ENCODE measurements at places on chromosomes 6 and 20.

DNA sequence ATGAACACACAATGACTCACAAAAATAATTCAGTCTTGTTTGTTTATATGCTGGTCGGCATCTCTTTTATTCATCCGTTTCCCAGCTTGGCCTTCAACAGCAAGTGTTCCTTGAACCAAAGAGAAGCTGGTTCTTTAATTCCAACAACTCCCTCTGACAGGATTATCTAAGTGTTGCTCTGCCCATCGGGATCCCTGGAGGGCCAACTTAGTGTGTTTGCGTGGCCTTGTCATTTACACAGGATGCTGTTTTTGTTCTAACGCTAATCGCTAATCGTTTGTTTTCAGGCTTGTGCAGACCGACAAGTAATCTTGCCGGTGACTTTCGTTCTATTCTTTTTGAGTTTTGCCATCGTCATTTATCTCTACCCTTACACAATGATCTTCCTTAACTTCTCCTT, 267.4 kb upstream of the EXOC2 start:
- DNase-seq = no peak

DNA sequence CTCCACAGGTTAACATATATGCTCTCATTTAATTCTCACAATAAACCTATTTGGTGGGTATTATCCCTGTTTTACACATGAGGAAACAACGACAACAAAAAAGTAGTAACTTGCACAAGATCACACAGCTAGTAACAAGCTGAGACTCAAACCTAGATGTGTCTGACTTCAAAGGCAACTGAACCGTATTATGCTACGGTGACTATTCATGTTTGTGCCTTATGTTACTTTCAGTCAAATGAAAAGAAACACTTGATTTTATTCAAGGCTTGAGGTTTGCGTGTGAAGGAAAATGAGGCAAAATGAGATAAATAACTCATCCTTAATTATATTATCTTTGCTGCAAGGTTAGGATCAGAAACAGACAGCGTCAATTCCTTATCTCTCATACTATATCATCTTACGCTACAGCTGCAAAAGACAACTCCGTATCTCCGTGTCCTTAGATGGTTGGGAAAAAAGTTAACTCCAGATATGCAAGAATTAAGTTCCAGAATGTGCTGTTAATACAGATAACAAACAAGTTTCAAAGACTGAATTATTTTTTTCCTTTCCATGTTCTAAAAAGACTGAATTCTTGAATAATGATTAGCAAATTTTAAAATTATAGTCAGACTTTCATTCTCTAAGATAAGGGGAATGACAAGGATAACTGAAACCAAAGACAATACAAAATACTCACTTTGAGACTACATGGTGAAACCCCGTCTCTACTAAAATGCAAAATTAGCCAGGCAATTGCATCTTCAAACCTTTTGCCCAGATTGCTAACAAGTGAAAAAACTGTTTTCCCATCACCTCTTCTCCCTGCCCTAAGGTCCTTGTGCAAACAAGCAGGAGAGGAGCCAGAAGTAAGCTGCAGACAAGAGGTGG, 27.8 kb downstream of the STAU1 start:
- no peak for DNase-seq

DNA sequence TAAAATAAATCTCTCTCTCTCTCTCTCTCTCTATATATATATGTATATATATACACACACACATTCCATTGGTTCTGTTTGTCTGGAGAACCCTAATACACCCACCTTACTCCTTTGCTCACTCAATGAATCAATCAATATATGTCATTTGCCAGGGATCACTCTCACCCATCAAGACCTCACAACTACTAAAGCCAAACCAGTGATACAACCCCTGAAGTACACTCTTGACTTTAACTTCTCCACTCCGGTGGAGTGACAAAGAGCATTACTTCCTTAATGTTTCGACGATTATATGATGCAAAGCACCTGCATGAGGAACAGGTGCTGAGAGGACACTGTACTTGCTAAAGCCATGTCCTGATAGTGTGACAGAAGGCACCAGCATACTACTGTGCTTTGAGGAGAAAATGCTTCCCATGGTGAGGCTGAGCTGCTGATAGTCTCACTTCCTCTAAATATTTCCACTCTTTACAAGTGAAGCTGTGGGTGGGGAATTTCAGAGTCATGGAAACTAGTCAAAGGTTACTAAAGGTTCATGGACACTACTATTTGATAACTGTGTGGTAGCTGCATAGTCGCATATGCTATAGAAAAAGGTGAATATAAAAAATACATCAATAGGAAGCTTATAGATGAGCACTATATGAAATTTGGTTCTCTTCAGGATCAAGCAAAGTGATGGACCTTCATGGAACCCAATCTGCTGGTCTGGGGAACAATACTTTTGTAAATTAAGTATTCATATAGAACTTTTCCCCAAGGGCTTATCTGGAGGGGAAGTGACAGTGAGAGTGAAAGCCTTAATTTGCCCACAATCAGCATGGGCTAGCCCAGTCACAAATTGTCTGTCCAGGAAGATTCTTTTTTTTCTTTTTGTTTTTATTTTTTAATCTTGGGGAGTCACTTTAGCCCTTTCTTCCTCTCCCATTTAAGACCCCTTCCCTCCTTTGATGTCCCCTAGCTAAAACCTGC, 141.9 kb upstream of the NEDD9 start:
- DNase-seq = no peak

GRCh38 chr6:67030861-67031260, 1323.8 kb upstream of the EYS start:
- DNase-seq = no peak

DNA sequence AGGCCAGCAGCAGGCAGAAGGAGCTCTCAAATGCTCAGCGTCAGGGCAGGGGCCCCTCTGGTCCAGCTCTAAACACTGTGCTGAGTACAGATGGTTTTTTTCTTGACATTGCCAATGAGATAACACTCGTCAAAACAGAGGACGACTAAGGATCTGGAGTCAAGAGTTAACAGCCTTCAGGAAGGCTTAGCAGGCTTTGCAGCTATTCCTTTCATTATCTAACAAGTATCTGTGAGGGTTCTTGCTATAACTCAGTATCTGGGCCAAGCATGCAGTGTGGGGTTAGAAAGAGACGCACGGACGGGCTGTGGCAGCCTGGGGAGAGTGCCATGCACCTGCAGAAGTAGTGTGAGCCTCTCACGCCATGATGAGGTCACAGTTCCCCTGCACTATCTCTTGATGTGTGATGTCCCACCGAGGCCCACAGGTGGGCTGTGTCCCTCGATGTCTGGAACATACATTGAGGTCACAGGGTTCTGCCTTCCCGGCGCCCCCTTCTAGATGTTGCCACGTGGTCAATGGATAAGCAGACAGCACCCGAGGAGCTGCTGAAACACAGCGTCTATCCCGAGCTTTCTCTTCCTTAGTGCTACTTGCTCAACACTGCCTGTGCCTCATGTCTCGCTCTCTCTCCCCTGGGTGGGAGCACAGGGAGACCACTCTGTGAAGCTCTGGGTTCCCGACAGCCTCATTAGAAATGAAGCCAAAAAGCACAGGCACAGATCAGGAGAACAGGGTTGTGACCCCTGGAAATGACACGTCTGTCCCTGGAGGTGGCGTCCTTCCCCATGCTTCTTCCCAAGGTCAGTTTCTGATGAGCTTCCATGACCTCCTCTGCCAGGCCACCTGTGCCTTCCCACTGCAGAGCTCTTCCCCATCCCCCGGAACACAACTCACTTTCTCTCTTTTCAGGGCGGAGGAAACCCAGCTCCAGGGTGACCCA, 85.5 kb upstream of the RPS6KA2 start:
- no peak for DNase-seq

DNA sequence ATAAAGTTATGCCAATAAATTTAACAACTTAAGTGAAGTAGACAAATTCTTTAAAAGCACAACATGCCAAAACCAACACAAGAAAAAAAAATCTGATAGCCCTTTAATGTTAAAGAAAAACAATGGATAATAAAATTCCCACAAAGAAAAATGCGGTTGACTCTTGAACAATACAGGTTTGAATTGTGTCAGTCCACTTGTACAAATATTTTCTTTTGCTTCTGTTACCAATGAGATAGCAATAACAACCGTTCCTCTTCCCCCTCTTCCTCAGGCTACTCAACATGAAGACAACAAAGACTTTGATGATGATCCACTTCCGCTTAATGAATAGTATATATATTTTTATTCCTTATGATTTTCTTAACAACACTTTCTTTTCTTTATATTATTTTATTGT, 283.9 kb upstream of the MAN1A1 start:
- no peak for DNase-seq

DNA sequence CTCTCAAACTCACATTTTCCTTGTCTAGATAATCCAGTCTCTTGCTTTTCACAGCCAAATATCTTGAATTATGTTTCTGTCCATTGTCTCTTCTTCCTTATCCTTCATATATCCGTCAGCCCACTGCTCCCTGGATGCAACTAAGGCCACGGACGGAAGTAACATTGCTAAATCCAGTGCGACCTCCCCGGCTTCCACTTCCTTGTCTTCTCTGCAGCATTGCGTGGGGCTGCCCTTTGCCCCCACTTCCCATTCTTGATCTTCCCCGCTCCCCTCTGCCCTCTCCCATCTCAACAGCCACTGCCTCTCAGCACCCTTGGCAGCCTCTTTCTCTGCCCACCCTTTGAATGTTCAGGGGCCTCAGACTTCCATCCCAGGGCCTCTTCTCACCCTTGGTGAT, 190.4 kb upstream of the UST start:
- DNase-seq = no peak

- DNase-seq = peak; percentile 86
Observed at GRCh38 chr6:44151348-44152108, 7.1 kb upstream of the CAPN11 start.

GRCh38 chr6:117668736-117669135, 6.5 kb upstream of the NUS1 start:
- no peak for DNase-seq

DNA sequence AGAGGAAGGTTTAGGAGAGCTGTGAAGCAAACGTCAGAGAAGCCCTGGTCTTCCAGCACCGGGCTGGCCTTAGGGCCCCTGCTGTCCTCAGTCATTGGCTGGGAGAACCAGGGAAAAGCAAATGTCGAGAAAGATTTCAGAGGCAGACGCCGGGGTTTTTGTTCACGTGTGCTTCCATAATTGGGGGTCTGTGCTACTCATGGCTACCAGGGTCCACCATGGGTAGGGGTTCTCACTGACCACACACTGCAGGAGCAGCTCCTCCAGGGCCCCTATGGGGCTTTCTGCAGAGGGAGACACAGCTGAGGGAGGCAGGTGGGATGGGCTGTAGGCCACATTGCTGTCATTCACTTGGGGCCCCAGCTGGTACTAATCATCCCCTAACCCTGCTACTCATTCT, 291.8 kb upstream of the FOXQ1 start:
- no peak for DNase-seq

GRCh38 chr20:63230800-63231268, 4.9 kb upstream of the BIRC7 start:
- DNase-seq = peak; percentile 61

DNA sequence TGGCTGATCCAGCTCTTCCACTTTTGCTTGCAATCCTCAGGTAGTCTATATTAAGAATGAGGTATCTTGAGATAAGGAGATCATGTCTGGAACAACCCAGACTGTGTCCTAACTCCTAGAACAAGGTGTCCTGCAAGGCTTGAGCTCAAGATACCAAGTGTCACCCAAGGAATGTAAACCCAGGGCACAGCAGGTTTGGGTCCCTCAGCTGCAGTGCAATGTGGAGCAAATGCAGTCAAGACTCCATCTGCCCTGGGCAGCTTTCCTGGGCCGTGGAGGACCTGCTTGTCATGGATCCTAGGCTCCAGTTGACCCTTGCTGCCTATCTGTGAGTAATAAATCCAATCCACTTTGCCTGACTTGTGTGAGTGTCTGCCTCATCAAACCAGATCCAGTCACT, 166.1 kb downstream of the OTOR start:
- no peak for DNase-seq

- no peak for DNase-seq
Observed at GRCh38 chr20:665276-665675, 10.3 kb downstream of the SCRT2 start.

DNA sequence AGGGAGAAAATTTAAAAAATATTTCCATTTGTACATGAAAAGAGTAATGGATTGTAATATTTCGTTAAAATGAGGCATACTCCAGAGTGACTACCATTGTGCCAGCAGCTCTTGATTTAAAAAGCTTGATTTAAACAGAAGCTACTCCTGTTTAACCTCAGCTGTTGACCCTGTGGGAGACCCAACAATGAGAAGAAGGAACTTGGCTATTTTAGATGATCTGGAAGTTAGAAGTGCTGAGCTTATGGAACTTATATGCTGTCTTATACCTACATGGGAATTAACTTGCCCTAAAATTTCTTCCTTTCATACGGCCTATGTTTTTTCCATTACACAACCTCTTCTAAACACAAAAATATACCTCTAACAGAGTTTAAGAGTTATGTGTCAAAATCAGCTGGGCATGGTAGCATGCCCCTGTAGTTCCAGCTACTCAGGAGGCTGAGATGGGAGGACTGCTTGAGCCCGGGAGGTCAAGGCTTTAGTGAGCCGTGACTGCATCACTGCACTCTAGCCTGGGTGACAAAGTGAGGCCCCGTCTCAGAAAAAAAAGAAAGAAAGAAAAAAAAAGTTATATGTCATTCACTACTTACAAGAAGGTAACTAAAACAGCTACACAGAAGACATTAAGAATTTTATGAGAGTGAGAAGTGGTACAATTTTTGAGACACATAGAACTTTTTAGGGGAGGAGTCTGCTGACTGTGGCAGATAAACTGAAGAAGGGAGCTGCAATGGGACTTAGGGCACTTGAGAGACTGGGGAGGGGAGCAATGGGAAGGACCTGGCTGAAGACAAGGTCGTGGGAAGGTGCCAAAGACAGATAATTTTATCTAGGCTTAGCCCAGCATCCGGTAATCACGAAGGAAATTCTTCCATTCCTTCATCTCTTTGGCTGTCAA, 139.9 kb downstream of the MYB start:
- no peak for DNase-seq

DNA sequence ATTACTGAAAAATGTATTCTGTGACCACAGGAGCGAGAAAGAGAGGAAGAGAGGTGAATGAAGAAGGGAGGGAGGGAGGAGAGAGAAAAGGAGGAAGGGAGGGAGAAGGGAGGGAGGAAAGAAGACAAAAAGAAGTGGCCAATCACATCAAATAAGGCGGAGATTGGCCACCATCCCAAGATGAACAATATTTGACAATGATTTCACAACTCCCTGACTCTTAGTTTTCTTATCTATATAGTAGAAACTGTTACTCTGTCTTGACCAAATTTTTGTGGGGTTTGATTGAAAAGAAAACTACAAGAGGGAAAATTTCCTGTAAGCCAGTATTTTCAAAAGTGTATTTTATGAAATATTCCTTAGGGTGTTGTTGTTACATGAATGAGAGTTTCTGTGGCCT, 52.6 kb downstream of the FOXA2 start:
- no peak for DNase-seq

GRCh38 chr20:62117658-62118057, 4.6 kb upstream of the LSM14B start:
- no peak for DNase-seq
